ENCODE measurements at places on chromosomes 5 and 9. TPM values are rescaled to one million over a fixed set of nuclear protein-coding genes. Genes with fewer than 3 reads are reported as not detected.

Gene PNPLA7
- 10.0 TPM for total RNA-seq

Gene WDR38
- total RNA-seq: not detected

DNA sequence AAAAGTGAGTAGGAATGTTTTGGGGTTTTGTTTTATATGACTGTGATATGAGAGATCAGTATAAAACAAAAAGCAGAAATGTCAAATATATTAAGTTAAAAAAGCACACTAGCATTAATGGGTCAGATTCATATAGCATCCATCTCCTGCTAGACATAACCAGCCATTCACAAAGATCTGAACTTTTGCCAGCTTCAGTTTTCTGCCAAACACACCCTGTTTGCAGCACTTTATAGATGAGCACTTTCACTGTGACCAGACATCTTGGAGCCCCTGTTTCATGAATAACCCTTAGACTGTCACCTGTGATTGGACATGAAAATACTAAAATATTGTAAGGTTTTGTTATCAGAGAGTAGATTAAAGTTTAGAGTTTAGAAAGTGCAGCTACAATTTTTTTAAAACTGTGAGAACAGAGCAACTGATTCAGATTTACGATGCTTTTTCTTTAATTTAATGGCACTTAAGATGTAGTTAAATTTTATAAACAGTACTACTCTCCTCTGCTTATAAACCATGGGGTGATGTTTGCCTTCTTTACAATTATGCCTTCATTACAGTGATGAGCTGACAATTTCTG, 142.6 kb downstream of the KCTD16 start:
- H3K27ac ChIP-seq: no peak overlapping the region
- no peak overlapping the region for H3K4me3 ChIP-seq
- H3K36me3 ChIP-seq: no peaks in the 10 kb centered on the region
- peaks cover 70% of the 10 kb centered on the region for H3K4me1 ChIP-seq
- DNase-seq: no peak

DNA sequence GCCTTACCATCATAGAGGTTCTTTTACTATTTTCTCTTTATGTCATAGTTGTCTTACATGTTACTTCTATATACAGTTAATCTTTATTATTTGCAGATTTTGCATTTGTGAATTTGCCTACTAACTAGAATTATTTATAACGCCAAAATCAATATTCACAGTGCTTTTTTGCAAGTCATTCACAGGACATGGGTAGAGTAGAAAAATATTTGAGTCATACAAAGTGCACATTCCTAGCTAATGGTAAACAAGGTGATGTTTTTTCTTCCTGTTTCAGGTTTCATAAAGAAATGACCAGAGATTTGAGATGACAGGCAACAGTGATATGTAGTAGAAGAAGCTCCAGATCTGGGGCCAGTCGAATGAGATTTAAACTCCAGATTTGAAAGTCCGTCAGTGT, 30.0 kb upstream of the OR2Y1 start:
- no peaks in the 10 kb centered on the region for H3K27me3 ChIP-seq
- no peak for DNase-seq
